Endodermal cell (in vitro differentiated cells): ENCODE measurements at places on chromosomes 16 and 17. TPM values are rescaled to one million over a fixed set of nuclear protein-coding genes. Genes with fewer than 3 reads are reported as not detected.

Gene KRTAP4-9
- not detected in 2 replicates for total RNA-seq

Gene KRT33A
- total RNA-seq = not detected in 2 replicates

Gene ACSF2
- 46.3 to 76.5 TPM (median 66.3 TPM) in 3 replicates for total RNA-seq

Gene CD300E
- total RNA-seq = 1.3 and 1.5 TPM in 2 replicates

Gene DHX58
- 0.48 and 0.56 TPM in 2 replicates for total RNA-seq
